Activated T-helper 17 cell treated with anti-CD3 and anti-CD28 coated beads, Interleukin-2, amount 50 U/mL, for 72 hours (primary cell): ENCODE measurements at places on chromosomes 11 and 22. TPM values are rescaled to one million over a fixed set of nuclear protein-coding genes. Genes with fewer than 3 reads are reported as not detected.

DNA sequence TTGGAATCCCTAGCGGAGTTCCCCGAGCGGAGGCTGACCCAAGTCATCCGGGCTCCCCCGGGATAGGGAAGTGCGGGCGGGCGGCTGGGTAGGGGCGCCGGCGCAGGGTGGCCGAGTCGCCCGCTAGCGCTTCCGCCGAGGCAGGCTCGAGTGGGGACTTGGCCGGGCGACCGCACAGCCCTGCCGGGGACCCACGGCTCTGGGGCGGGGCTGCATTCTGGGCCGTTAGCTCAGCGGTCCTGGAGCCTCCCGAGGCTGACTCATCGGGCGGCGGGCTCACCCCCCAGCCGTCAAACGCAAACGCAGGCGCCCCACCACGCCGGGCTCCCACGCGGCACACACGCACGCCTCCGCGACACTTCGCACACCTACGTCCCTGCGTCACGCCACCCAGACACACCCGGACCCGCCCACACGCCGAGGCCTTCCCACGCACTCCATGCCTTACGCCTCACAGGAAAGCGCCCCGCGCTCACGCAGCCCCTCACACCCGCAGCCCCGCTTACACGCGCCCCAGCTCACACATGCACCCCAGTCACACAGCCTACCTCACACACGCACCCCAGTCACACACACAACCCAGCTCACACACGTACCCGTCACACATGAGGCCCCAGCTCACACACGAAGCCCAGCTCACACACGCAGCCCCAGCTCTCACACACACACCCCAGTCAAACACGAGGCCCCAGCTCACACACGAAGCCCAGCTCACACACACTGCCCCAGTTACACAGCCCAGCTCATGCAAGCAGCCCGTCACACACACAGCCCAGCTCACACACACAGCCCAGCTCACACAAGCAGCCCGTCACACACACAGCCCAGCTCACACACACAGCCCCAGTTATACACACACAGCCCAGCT is 1.2 kb downstream of the PHLDB1 start:
- ATAC-seq, result peak; percentile 66

GRCh38 chr22:42436404-42436803 is 4.2 kb upstream of the NFAM1 start:
- no peak for ATAC-seq

- ATAC-seq, result peak; percentile 66
These were observed 2.9 kb upstream of the BID start for GRCh38 chr22:17777005-17777716.

- ATAC-seq, result no peak
These were observed 38.8 kb downstream of the GNB1L start for GRCh38 chr22:19815823-19816290.

ZBTB16 gene
- 10.6 TPM for total RNA-seq

DNA sequence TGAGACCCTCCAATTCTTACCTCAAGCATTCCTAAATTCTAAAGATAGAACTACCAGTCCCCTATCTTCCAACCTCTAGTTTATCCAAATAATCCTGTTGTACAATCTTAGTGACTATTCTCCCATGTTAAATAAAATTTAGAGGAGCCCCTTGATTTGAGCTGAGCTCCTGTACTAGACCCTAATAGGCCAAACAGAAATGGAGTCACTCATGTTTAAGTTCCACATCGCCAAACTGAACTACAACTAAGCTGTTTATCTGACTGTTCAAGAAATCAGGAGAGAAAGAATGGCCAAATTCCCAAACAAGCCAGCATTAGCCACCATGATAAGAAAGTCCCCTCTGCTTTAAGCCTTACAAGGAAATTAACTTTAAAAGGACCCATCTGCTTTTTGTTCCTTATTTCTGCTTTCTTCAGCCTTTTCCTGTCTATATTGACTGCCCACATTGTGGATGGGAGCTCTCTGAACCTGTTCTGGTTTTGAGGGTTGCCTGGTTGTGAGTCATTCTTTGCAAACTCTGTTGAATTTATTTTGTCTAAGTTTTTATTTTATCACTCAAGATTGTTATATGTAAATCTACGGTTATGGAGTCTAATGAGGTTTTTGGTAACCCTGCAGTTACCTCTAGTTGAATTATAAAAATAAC is 90.4 kb downstream of the TTC28 start:
- no peak for ATAC-seq

RAC2 gene
- 1,069 TPM for total RNA-seq

- ATAC-seq, result no peak
These were observed 111.7 kb upstream of the RASSF10 start for GRCh38 chr11:12897390-12897789.

DNA sequence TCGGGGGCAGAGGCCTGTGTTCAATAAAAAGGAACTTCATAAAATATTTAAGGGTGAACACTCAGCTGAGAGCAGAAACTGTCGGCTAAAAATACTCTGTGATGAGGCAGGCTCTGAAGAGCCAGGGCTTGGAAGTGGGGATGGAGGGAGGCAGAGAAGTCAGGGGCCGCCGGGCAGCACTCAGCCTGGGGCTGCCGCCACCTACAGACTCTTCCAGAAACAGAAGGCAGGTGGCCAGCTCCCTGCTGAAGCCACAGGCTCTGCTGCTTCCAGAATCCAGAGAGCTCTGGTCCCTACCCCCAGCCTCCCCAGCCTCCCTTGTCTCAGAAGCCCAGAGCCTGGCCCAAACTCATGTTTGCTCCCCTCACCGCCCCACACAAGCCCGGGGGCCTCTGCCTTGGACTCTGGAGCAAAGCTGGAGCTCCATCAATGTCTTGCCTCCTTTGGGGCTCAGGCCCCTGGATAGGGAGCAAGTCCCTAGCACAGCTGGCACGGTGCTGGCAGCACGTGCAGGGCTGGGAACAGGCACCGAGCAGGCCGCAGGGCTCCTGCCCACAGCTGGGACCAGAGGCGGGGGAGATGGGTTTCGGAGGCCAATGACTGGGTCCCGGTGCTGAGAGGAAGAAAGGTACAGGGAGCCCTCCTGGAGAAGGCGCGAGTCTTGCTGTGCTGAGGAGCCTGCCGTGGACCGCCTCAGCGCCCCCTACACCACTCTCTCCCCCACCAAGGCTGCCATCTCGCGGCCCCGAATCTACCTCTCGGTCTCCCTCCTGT is 8.2 kb downstream of the LRFN4 start:
- ATAC-seq, result no peak

PATE2 gene
- total RNA-seq, result not detected

DNA sequence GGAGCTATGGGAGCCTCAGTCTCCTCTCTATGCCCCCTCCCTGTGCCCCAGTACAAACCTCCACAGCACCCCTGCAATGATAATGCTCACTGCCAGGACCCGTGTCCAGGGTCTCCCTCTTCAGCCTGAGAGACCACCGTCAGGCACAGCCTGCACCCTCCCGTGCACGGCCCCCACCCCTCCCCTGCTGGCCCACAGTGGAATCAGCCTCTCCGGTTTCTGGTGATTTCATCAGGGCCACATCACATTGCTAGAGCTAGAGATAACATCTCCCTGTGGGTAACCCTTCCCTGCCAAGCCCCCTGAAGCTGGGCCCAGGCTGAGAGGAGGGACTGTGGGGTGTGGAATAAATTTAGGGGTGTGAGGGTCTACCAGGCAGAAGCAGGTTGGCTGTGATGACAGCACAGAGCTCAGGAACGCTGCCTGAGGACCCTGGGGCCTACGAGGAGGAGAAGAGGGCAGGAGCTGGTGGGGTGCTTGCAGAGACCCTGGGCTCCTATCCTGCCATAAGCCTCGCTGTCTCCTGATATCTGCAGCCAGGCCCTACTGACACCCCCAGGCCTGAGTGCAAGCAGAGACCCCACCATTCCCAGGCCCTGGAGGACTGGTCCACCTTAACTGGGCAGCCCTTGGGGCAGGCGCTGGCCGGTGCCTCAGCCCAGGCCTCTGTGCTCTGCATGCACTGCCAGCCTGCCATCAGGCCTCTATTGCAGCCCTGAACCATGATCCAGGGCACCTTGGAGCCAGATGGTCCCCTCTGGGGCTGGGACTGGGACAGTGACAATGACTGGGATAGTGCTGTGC is at the start of gene KLHDC7B:
KLHDC7B (plus strand) TSS at position 378 of the 804 bp plus-strand sequence; CDS start at position 723, 345 bp downstream.
- ATAC-seq, result no peak

GRCh38 chr22:30246814-30247376 is 336 bp upstream of the LIF start:
- ATAC-seq, result no peak

HDAC10 gene
- total RNA-seq, result 66.4 TPM

- ATAC-seq, result no peak
These were observed 45.9 kb upstream of the WEE1 start for GRCh38 chr11:9527481-9528135.

- ATAC-seq, result no peak
These were observed 3.3 kb upstream of the E2F8 start for GRCh38 chr11:19244084-19244483.

DNA sequence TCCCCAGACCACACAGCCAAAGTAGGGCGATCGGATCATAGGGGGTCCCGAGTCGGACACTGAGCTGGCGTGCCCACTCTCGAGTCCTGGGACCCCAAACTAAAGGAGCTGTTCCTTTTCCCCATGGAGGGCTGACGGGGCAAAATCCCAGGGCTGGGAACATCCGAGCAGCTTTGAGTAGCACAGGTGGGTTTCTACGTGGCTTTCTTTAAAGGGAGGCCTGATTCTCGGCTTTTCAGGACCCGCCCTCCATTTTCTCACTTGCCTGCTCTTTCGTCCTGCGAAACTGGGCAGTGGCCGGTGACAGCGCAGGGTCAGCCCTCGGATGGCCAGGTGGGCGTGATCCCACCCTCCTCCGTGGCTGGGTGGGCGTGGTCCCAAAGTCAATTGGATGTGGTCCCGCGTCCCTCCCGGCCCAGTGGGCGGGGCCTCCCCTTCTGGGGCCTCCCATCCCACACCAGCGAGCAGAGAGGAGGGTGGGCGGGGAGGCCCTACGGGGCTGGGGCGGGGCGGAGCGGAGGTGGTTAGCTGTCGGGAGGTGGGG is 17.5 kb upstream of the TXNRD2 start:
- no peak for ATAC-seq

BEST1 gene
- total RNA-seq, result 0.24 TPM
